ENCODE measurements at places on chromosomes 12 and 14.

DNA sequence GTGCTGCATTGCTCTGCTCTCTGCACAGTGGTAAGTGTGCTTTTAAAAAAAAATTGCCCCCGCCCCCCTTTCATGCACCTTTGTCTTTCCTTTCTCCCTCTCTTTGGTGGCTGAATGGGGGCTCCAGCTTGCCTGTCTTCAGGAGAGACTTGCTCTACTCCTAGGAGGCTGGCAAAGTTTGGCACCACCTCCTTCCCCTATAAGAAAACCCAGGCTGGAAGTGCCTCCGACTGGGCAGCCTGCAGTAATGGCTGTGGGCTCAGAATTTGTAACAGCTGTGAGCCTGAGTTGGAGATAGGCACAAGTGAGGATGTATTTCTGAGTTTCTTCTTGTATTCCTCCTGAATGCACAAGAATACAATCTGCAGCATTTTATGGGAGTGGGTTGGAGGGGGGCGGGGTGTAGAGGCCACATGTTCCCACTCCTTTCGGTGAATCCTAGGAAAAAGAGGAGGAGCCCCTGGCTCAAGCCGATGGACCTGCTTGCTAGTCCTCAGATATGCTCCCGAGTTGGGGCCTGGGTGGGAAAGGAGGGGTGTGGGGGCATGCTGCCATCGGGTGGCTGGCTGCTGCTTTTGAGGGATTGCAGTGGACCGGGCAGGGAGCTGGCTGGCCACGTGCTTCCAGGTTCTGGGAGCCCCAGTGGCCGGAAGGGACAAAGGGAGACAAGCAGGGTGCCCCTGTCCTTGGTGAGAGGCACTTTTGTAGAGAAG lies 124.3 kb downstream of the TSPAN9 start:
- no peak for DNase-seq

DNA sequence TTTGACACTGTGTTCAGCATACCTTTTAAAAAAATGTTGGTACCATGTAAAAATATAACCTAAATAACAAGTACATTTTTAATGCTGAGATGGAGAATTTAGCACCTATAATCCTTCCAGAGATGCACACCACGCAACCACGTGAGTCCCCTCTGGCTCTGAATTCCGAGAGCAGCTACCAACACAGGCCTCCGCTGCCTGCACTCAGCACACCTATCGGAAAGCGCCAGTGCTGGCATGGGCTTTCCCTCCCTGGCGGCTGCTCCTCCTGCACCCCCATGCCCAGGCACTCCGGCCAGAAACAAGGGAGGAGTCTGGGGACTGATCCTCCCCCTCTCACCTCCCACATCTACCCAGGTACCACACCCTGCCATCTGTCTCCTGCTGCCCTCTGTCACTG lies 47.0 kb downstream of the ITPK1 start:
- DNase-seq: no peak

DNA sequence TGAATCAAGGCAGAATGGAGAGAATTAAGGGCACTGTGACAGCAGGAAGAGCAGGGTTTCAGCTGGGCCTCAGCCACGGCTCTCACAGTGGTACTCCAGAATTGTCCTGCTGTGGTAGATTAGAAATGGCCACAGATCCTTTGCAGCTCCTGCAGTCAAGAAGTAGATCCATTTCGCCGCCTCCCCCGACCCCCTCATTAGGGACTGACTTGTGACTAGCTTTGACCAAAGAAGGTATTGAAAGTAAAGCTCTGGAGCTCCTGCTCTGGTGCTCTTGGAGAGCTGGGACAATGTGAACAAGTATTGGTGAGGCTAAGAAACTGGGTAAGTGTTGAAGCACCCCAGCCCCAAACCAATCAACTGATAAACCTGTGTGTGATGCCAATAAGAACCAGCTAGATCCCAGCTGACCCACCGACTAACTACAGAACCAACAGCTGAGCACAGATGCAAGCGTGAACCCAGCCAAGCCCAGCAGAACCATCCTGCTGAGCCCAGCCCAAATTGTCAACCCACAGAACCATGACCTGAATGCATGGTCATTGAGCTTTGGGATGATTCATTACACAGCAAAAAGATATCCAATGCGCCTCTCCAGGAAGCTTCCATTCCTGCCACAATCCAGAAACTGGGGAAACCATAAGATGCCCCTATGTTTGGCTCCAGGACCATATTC lies 50.7 kb downstream of the JAG2 start:
- DNase-seq: no peak

DNA sequence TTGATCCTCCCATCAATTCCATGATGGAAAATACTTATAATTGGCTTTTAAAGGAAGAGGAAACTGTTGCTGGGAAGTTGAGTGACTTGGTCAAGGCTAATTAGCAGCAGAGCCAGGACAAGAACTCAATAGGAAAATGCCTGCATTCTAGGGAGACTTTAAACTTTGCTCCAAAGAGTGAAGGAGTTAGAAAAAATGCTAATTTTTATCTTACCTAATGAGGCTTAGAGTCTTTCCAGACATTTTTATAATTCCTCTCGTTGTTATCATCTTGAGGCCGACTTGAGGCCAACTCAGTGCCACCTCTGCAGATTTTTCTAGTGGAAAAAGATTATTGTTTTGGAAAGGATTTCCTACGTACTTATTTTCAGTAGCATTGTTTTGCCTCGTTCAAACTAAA lies 344.6 kb downstream of the ETNK1 start:
- no peak for DNase-seq

DNA sequence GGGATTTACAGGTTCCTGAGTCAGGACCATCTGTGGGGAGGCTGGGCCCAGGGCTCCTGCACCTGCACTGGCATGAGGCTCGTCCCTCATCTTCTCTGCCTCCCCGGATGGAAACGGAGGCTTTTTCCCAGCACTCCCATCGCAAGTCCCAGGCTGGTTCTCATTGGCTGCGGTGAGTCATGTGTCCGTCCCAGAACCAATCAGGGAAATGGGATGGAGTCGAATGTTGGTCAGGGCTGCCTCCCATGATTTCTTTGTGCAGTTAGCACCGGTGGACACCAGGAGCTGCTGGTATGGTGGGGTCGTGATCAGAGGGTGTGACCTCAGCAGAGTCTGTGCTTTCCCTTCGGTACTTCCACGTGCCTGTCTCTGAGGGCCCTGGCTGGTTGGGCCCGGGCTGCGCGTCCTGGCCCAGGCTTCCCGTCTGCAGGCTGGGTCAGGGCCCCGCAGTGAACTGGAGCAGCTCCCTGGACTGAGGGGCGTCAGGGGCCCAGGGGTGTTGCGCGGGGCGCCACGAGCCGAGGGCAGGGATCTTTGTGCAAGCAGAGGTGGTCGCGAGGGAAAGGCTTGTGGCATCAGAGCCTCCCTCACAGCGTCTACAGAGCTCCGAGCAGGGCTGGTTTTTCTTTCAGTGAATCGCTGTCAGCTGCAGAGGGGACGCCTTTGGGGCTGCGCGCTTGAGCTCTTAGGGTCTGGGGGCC lies 168.1 kb downstream of the ADGRD1 start:
- DNase-seq: no peak

- no peak for DNase-seq
Observed at GRCh38 chr12:39267886-39268285, 175.0 kb downstream of the KIF21A start.
